ENCODE measurements at places on chromosomes 16 and 17. TPM values are rescaled to one million over a fixed set of nuclear protein-coding genes. Genes with fewer than 3 reads are reported as not detected.

DNA sequence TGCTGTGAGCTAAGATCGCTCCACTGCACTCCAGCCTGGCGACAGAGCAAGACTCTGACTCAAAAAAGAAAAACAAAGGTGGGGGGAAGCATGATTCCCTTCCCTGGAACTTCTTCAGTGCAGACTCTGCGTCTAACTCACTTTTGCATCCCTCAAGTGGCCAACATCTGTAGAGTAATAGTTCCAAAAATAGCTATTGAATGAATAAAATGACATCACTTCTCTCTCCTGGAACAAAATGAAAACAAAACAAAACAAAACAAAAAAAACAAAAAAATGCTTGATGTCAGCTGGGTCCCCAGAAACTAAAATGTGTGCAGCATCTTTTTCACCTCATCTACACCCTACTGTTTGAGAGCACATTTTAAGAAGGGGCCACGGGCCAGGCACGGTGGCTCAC lies 197.7 kb upstream of the NOG start:
- H3K4me1 ChIP-seq: no peaks in the 10 kb centered on the region
- H3K27me3 ChIP-seq: peaks cover 9% of the 10 kb centered on the region
- H3K36me3 ChIP-seq: no peaks in the 10 kb centered on the region
- DNase-seq: no peak
- no peak overlapping the region for H3K27ac ChIP-seq

GRCh38 chr17:62819511-62820221 lies 11.6 kb upstream of the MARCHF10 start:
- no peak for DNase-seq
- peaks cover 10% of the 10 kb centered on the region for H3K27me3 ChIP-seq
- H3K4me1 ChIP-seq: peaks cover 2% of the 10 kb centered on the region
- no peak overlapping the region for H3K4me3 ChIP-seq
- peaks cover 2% of the 10 kb centered on the region for H3K36me3 ChIP-seq

DNA sequence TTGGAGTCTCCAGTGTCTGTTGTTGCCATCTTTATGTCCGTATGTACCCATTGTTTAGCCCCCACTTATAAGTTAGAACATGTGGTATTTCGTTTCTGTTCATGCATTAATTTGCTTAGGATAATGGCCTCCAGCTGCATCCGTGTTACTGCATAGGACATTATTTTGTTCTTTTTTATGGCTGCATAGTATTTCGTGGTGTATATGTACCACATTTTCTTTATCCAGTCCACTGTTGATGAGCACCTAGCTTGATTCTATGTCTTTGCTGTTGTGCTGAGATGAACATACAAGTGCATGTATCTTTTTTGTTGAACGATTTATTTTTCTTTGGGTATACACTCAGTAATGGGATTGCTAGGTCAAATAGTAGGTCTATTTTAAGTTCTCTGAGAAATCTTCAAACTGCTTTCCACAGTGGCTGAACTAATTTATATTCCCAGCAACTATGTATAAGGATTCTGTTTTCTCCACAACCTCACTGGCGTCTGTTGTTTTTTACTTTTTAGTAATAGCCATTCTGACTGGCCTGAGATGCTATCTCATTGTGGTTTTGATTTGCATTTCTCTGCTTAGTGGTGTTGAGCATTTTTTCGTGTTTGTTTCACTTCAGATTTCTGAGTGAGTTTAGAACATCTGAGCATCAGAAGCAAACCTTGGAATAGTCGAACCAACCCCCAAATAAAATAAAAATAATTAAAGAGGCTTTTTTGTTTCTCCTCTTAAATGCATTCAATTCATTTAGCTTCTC lies 304.7 kb downstream of the ZFHX3 start:
- no peak overlapping the region for H3K4me3 ChIP-seq
- no peak for DNase-seq
- no peak overlapping the region for H3K27ac ChIP-seq
- H3K36me3 ChIP-seq: peaks cover 1% of the 10 kb centered on the region
- H3K27me3 ChIP-seq: no peaks in the 10 kb centered on the region

DNA sequence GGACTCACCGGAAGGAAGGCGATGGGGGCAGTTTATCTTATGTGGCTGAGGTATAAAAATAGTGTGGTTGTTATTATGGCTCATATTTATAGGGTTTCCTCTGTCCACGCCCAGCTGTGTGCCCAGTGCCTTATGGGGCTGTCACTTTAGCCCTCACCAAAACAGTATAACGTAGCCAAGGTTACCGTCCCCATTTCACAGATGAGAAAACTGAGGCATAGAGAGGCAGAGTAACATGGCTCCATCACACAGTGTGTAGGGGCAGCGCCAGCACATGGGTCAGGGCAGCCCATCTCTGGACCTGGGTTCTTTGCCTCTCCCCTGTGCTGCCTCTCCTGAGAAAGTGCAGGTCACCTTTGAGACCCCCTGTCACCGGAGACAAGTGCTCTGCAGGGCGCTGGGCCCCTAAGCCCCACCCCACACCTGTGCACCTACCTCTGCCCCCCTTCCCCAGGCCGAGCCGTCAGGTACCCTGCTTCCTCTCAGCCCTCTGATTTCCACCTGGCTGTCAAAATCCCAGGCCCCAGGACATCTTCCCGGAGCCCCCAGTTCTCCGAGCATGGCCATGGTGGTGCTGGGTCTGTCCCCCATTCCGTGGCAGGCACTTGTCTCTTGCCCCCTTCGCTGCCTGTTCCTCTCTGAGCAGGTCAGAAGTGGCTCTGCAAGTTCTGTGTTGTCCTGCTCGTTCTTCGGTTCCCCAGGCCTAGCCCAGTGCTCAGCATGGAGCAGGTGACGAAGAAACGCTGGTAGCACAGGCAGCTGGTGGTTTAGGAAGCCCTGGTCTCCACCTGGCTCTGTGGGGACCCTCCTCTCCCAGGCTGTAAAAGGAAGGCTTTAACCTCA lies 7.2 kb downstream of the KIAA0513 start:
- peaks cover 14% of the 10 kb centered on the region for H3K4me1 ChIP-seq
- H3K27me3 ChIP-seq: no peaks in the 10 kb centered on the region
- H3K4me3 ChIP-seq: no peak overlapping the region
- no peak for DNase-seq

- peaks cover 20% of the 10 kb centered on the region for H3K36me3 ChIP-seq
- H3K27ac ChIP-seq: no peak overlapping the region
- H3K27me3 ChIP-seq: no peaks in the 10 kb centered on the region
- H3K4me1 ChIP-seq: no peaks in the 10 kb centered on the region
Observed at GRCh38 chr16:46920402-46921068, 36.4 kb downstream of the GPT2 start.

DNA sequence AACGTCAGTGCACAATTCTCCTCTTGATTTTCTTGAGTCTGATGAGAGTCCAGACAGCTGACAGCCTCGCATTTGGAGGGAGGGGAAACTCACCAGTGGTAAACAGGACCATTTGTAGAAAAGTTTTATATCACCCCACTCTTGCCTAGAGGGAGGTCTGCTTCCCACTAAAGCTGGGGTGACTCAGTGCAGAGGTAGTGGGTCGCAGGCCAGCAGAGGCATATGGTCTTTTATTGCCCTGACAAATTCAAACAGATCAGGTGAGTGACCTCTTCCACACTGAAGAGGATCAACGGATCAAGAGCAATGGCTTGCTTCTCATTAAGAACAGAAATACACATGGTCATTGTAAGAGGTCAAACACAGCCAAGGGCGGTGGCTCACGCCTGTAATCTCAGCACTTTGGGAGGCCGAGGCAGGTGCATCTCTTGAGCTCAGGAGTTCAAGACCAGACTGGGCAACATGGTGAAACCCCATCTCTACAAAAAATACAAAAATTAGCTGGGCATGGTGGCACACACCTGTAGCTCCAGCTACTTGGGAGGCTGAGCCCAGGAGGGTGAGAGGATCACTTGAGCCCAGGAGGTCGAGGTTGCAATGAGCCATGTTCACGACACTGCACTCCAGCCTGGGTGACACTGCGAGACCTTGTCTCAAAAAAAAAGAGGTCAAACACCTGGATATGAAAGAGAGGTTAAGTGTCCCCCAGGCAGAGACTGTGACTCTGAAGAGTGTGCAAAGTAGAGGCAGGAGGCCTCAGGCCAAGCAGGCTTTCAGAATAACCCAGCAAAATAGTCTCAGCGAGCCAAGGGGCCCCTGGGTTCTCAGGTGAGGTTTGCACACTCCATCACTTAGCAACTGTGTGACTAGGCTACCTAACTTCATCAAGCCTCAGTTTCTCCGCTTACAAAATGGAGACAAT lies 56.5 kb upstream of the ERN1 start:
- no peaks in the 10 kb centered on the region for H3K36me3 ChIP-seq
- H3K27ac ChIP-seq: no peak overlapping the region
- H3K4me3 ChIP-seq: no peak overlapping the region
- peaks cover 14% of the 10 kb centered on the region for H3K4me1 ChIP-seq

DNA sequence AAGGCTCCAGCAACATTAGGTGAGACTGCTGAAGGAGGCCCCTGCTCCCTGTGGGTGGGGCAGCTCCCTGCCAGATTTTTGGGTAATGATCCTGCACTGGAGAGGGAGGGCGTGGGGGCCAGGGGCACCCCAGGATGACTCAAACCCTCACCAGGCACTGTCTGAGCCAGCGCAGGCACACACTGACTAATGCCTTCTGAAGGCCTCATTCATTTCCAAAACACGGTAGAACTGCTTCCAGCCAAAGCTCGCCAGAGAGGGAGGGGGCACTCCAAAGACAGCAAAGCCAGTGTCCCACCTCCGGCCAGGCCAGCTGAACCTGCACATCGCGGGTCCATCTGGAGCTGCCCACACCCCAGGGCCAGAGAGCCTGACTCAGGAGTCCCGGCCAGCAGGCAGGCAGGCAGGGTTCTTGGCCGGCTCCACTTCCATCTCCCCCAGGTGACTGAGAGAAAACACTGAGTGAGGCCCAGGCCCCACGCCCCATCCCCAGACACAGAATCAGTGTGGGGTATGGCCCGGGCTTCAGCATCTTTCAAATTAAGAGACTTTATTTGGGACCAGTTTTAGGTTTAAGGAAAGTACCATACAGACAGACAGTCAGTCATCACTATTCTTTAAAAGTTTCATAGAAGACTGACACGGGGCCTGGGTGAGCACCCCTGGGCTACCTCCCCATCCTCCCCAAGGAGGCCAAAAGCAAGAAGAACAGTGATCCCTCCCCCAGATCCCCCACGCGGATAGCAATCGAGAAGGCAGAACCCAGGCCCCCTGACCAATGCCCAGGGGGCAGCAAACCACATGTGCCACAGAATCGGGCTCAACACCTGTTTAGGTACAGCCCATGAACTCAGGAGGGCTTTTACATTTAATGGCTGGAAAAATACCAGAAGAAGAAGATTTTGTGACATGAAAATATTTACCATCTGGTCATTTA lies 2.3 kb downstream of the PIEZO1 start:
- H3K4me1 ChIP-seq: peaks cover 38% of the 10 kb centered on the region
- no peaks in the 10 kb centered on the region for H3K36me3 ChIP-seq
- H3K27ac ChIP-seq: peak overlapping the region; percentile 71
- peak; percentile 78 for DNase-seq
- peak overlapping the region; percentile 86 for H3K4me3 ChIP-seq
- H3K27me3 ChIP-seq: no peaks in the 10 kb centered on the region

DNA sequence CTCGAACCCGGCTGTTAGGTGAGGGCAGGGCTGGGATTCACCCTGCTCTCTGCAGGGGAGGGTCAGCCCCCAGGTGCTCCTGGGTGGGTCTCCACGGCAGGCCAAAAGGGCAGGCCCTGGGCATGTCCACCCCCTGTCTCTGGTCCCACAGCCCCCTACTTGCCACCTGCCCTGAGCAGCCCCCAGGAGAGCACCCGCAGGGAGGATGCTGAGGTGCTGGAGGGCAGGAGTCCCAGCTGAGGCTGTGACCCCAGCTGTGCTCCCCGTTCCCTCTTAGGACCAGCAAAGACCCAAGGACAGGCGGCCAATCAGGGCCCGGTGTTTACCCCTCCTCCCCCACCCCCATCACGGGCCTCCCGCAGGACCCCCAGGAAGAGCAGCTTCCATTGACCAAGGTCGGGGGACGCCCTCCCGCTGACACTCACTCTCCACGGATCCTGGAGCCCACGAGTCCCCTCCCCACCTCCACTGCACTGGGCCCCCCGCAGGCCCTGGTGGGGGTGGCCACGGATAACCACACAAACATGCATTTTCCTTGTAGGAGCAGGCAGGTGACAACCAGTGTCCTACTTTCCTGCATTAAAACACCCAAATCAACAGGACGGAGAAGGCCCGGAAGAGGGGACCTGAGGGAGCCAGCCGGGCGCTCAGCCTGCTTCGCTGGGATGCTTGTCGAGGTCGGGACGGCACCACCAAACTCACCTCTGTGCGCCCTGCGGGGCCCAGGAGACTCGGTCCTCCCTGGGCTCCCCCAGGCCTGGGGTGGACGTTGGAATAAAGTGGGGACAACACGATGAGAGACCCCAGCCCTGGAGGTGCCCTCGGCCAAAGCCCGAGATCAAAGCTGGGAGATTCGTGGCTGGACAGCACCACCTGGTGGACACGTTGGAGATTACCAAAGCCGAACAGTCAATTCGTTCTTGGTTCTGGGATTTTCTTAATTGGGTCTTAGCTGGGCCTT lies 22.5 kb upstream of the ENPP7 start:
- no peaks in the 10 kb centered on the region for H3K4me1 ChIP-seq
- DNase-seq: peak; percentile 42
- no peaks in the 10 kb centered on the region for H3K27me3 ChIP-seq
- no peaks in the 10 kb centered on the region for H3K36me3 ChIP-seq
- H3K27ac ChIP-seq: no peak overlapping the region

DNA sequence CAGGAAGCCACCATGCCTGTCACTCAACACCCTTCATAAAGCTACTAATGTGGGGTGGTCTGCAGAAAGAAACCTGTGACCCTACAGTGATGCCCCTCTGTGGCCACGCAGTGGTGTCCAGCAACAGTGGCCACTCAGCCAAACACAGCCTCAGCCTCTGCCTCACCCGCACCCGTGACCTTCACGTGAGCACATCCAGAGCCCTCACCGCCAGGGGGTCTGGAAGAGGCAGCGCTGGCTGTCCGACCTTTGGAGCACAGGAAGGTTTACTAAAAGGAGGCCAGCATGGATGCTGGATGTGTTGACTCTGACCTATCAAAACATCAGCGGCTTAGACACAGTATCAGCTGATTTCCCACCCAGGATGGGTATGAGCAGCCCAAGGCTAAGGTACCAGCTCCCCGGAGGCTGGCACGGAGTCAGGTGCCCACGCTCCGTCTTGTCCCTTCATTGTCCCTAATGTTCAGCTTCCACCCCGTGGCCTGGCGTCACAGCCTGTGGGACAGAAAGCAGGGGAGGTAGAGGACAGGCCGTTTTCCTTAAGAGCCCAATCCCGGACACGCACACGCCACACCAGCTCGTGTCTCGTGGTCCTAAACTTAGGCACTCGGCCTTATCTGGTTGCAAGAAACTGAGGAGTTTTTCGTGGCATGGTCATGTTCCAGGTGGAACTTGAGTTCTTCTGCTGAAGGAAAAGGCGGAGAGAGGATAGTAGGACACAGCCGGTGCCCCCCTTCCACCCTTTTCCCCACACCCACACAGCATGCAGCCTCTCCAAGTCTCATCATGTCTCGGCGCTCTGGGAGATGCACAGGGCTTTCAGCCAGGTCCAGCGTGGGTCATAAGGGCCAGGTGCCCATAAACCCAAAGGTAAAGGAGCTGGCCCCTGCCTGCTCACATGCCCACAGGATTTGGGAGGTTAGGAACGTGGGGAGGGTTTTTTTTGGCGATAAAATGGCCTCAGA lies 49.7 kb upstream of the ENDOV start:
- H3K36me3 ChIP-seq: peaks cover 25% of the 10 kb centered on the region
- H3K4me3 ChIP-seq: no peak overlapping the region
- H3K27ac ChIP-seq: no peak overlapping the region
- no peaks in the 10 kb centered on the region for H3K27me3 ChIP-seq
- no peak for DNase-seq
- no peaks in the 10 kb centered on the region for H3K4me1 ChIP-seq

The FBXO31 gene
- 38.3 TPM for total RNA-seq
